Gastrocnemius medialis (tissue), 4 donors: ENCODE measurements at places on chromosomes 1 and 21. TPM values are rescaled to one million over a fixed set of nuclear protein-coding genes. Genes with fewer than 3 reads are reported as not detected.
A peak's percentile ranks its signal among the peaks of the same experiment; 100 is the strongest.

- no peak for DNase-seq
These were observed 18.7 kb upstream of the ST3GAL3 start for GRCh38 chr1:43688594-43689000.

- no peak for DNase-seq
These were observed 57.3 kb upstream of the GALNT2 start for GRCh38 chr1:230009611-230010313.

Gene CNKSR1
- 44.1 TPM for total RNA-seq

Gene IGSF3
- total RNA-seq, result 0.68 TPM

DNA sequence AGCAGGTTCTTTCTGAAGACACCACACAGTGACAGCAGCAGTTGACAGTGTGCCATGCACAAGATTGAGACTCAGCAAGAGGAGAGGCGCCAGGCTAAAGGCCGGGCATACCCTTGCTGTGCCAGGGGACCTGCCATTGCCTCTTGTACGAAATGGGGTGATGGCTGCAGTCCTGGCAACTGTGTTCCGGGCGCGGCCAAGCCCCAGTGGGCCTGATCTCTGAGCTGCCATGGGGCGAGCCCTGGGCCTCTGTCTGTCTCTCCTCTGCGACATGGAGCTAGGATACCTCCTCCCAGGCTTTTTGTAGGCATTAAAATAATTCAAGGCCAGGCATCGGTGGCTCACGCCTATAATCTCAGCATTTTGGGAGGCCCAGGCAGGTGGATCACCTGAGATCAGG, 9.6 kb upstream of the TRAPPC10 start:
- DNase-seq, result no peak

- peak; percentile 50 for DNase-seq
These were observed 91.6 kb downstream of the GALNT2 start for GRCh38 chr1:230158415-230159291.
